Camera-type eye (tissue), 1 donor: ENCODE measurements at places on chromosomes 5 and 9. TPM values are rescaled to one million over a fixed set of nuclear protein-coding genes. Genes with fewer than 3 reads are reported as not detected.

Gene SLC45A2
- total RNA-seq: 6.4 TPM

Gene HSDL2
- total RNA-seq: 44.4 TPM

Gene DOCK8
- total RNA-seq: 33.6 TPM

Gene MARCOL
- total RNA-seq: not detected

Gene FAM221B
- not detected for total RNA-seq

Gene JAK2
- total RNA-seq: 33.5 TPM

Gene GRM6
- 38.8 TPM for total RNA-seq

Gene LCN12
- total RNA-seq: 2.9 TPM

Gene RLN2
- total RNA-seq: not detected

Gene CLIC3
- total RNA-seq: 1.1 TPM

Gene IL9
- not detected for total RNA-seq

Gene HAVCR1
- not detected for total RNA-seq

Gene LPAR1
- total RNA-seq: 50.1 TPM

Gene RNF183
- 0.66 TPM for total RNA-seq

Gene CEMIP2
- total RNA-seq: 45.5 TPM

Gene CDH9
- total RNA-seq: 1.6 TPM

Gene PCDHA1
- 0.71 TPM for total RNA-seq
